ENCODE measurements at places on chromosomes 2 and 18. TPM values are rescaled to one million over a fixed set of nuclear protein-coding genes. Genes with fewer than 3 reads are reported as not detected.

The GKN1 gene
- not detected for total RNA-seq

The STRADB gene
- total RNA-seq, result 37.1 TPM

The NDC80 gene
- 2.7 TPM for total RNA-seq

The RBFA gene
- 15.6 TPM for total RNA-seq

The MTLN gene
- 55.6 TPM for total RNA-seq

The MC5R gene
- not detected for total RNA-seq

The SMYD1 gene
- not detected for total RNA-seq

The PLEKHH2 gene
- 5.3 TPM for total RNA-seq

The APCDD1 gene
- 0.09 TPM for total RNA-seq

The TMEM247 gene
- total RNA-seq, result not detected

The GAREM2 gene
- total RNA-seq, result 0.65 TPM

The KDM3A gene
- 27.8 TPM for total RNA-seq

The GAD1 gene
- total RNA-seq, result 0.28 TPM

The ABCG5 gene
- total RNA-seq, result not detected

The OXER1 gene
- under 0.01 TPM for total RNA-seq

The BCL2 gene
- total RNA-seq, result 2.2 TPM

The RNF152 gene
- 10.5 TPM for total RNA-seq

The NT5DC4 gene
- total RNA-seq, result not detected

The SNTG2 gene
- total RNA-seq, result not detected

The TWIST2 gene
- 45.2 TPM for total RNA-seq

The RBKS gene
- total RNA-seq, result 1.6 TPM

The PID1 gene
- total RNA-seq, result 28.3 TPM

The EIF2AK3 gene
- 35.8 TPM for total RNA-seq

The ASPRV1 gene
- total RNA-seq, result 0.28 TPM

The SERPINB4 gene
- 0.14 TPM for total RNA-seq

The PLGLB2 gene
- 1.1 TPM for total RNA-seq

The PRKAG3 gene
- total RNA-seq, result not detected

The MROH2A gene
- total RNA-seq, result under 0.01 TPM

The SRD5A2 gene
- total RNA-seq, result not detected

The CLEC4F gene
- total RNA-seq, result not detected

The WDPCP gene
- total RNA-seq, result 11.8 TPM

Measured in smooth muscle cell of bladder (primary cell).